HCT116 (cell line): ENCODE measurements at places on chromosomes 5 and 9.
A peak's percentile ranks its signal among the peaks of the same experiment; 100 is the strongest.

DNA sequence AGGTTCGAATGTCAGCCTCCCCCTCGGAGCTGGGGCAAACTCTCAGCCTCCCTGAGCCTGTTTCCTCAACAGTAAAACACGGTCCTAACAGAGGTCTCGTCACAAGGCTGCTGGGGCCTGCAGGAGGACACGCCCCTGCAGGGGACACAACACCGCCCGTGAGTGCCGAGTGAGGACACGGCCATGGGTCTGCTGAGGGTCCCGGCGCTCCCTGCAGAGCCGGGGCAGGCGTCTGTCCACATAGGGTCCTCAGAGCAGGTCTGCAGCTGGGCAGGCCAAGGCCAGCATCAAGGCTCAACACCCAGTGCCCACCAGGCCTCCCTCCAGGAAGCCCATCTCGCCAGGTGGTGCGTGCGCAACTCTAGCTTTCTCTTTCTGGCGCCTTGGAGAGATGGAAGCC, 125.2 kb downstream of the VAV2 start:
- H3K4me1 ChIP-seq, result no peaks in the 10 kb centered on the region
- no peak for DNase-seq
- no peaks in the 10 kb centered on the region for H3K27me3 ChIP-seq
- no peaks in the 10 kb centered on the region for H3K36me3 ChIP-seq
- H3K27ac ChIP-seq, result no peak overlapping the region
- H3K4me3 ChIP-seq, result no peak overlapping the region

- H3K36me3 ChIP-seq, result no peaks in the 10 kb centered on the region; the same call in 1 of the 2 replicates
- DNase-seq, result no peak
- H3K4me1 ChIP-seq, result peaks cover 17% of the 10 kb centered on the region
Observed at GRCh38 chr5:159184858-159185381, 24.4 kb downstream of the RNF145 start.

GRCh38 chr9:98185611-98186171, 6.7 kb downstream of the CORO2A start:
- H3K36me3 ChIP-seq, result no peaks in the 10 kb centered on the region
- H3K27ac ChIP-seq, result peak overlapping the region; percentile 14; the same call in 1 of the 2 replicates
- no peak for DNase-seq
- H3K27me3 ChIP-seq, result no peaks in the 10 kb centered on the region
- peaks cover 4% of the 10 kb centered on the region for H3K4me1 ChIP-seq

- no peaks in the 10 kb centered on the region for H3K27me3 ChIP-seq
- H3K4me1 ChIP-seq, result peaks cover 55% of the 10 kb centered on the region
- no peak overlapping the region for H3K27ac ChIP-seq
- peak; percentile 19 for DNase-seq
- H3K4me3 ChIP-seq, result no peak overlapping the region
Observed at GRCh38 chr9:111959468-111960359, 63.1 kb downstream of the UGCG start.

GRCh38 chr9:2340046-2340760, 281.4 kb upstream of the VLDLR start:
- H3K27ac ChIP-seq, result no peak overlapping the region
- H3K4me3 ChIP-seq, result no peak overlapping the region
- H3K36me3 ChIP-seq, result no peaks in the 10 kb centered on the region
- no peaks in the 10 kb centered on the region for H3K27me3 ChIP-seq

GRCh38 chr5:42767491-42768105, 11.0 kb downstream of the CCDC152 start:
- no peaks in the 10 kb centered on the region for H3K36me3 ChIP-seq
- DNase-seq, result no peak
- no peaks in the 10 kb centered on the region for H3K27me3 ChIP-seq
- H3K4me1 ChIP-seq, result no peaks in the 10 kb centered on the region

GRCh38 chr9:128628471-128629048, 28.1 kb downstream of the DYNC2I2 start:
- peaks cover 19% of the 10 kb centered on the region for H3K36me3 ChIP-seq
- DNase-seq, result no peak
- peaks cover 10% of the 10 kb centered on the region for H3K4me1 ChIP-seq
- no peak overlapping the region for H3K4me3 ChIP-seq
- H3K27me3 ChIP-seq, result no peaks in the 10 kb centered on the region

DNA sequence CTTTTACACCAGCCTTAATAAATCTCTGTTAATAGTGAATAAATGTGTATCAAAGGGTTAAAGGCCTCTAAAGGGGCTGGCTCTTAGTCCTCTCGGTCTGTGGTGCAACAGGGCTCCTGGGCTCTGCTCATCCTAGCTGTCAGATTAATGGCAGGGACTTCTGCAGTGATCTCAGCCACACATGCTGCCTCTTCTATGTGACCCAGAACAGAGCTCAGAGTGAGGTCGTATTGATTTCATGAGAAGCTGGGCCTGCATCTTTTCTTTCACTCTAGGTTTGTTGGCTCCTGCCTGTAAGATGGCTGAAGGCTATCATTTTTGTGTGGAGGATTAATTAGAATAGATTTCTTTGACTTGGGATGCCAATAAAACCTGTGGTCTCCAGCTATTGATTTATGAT, 165.0 kb upstream of the GLRA1 start:
- no peak overlapping the region for H3K4me3 ChIP-seq
- no peak for DNase-seq
- no peak overlapping the region for H3K27ac ChIP-seq
- peaks cover 3% of the 10 kb centered on the region for H3K27me3 ChIP-seq
- no peaks in the 10 kb centered on the region for H3K4me1 ChIP-seq
- H3K36me3 ChIP-seq, result no peaks in the 10 kb centered on the region

GRCh38 chr9:91220491-91221135, 141.1 kb downstream of the AUH start:
- H3K27me3 ChIP-seq, result no peaks in the 10 kb centered on the region
- H3K4me3 ChIP-seq, result no peak overlapping the region

GRCh38 chr9:125969462-125969861, 222.3 kb downstream of the PBX3 start:
- DNase-seq, result no peak
- H3K4me1 ChIP-seq, result no peaks in the 10 kb centered on the region
- H3K4me3 ChIP-seq, result no peak overlapping the region
- H3K27ac ChIP-seq, result no peak overlapping the region
- H3K36me3 ChIP-seq, result no peaks in the 10 kb centered on the region

GRCh38 chr9:103804077-103804735, 289.9 kb upstream of the SMC2 start:
- no peaks in the 10 kb centered on the region for H3K4me1 ChIP-seq
- no peak overlapping the region for H3K27ac ChIP-seq
- H3K27me3 ChIP-seq, result no peaks in the 10 kb centered on the region
- DNase-seq, result no peak
- H3K36me3 ChIP-seq, result no peaks in the 10 kb centered on the region

DNA sequence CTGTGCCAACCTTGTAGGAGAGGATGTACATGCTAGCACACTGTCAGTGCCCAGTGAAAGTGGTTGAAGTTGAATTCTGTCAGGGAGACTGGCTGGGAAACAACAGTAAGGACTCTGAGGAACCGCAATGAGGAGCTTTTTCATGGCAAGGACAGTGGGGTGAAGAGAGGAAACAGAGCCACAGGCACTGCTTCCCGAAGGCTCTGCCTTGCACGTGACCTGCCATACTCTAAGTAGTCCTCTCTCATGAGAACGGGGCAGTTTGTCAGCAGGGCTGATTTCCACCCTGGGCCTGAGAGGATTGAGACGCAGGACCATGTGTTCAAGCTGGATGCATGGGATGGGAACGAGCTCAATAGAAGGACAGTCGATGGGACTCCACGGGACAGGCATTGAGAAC, 106.6 kb upstream of the CTSL start:
- no peaks in the 10 kb centered on the region for H3K36me3 ChIP-seq
- DNase-seq, result no peak
- H3K4me1 ChIP-seq, result peaks cover 14% of the 10 kb centered on the region
- H3K4me3 ChIP-seq, result no peak overlapping the region

- no peak overlapping the region for H3K4me3 ChIP-seq
- H3K4me1 ChIP-seq, result peaks cover 2% of the 10 kb centered on the region; the same call in 1 of the 2 replicates
- peaks cover 8% of the 10 kb centered on the region for H3K36me3 ChIP-seq
- no peaks in the 10 kb centered on the region for H3K27me3 ChIP-seq
- DNase-seq, result no peak
Observed at GRCh38 chr5:134131165-134131564, 16.7 kb downstream of the TCF7 start.

- H3K4me3 ChIP-seq, result no peak overlapping the region
- H3K4me1 ChIP-seq, result no peaks in the 10 kb centered on the region
- H3K27me3 ChIP-seq, result no peaks in the 10 kb centered on the region
- no peak overlapping the region for H3K27ac ChIP-seq
Observed at GRCh38 chr9:6525326-6526045, 112.5 kb downstream of the UHRF2 start.

DNA sequence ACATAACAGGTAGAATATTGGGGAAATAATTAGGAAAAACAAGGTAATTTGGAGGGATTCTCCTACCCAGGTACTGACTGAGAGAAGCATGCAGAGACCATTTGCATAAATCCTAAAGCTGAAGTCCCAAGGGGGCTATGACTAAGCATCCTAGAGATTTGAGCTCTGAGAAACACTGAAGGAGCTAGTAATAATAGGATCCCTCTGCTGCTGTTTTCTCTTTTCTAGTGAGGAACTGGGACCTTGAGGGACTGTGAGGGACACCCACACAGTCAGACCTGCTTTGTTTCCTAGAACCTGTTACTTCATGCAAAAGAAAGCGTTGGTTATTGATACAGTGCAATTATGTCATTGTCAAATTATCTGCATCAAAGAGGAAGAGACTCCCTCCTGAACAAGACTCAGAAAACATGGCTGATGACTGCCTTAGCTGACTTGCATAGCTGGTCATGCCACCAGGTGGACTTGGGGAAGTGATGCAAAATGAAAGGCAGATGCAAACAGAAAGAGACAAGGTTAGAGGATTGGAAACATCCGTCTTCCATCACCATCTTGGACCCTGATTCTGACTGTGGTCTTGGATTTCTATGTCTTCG, 335.4 kb downstream of the NTRK2 start:
- peaks cover 28% of the 10 kb centered on the region for H3K27me3 ChIP-seq
- H3K4me1 ChIP-seq, result no peaks in the 10 kb centered on the region
- H3K4me3 ChIP-seq, result no peak overlapping the region
- H3K27ac ChIP-seq, result no peak overlapping the region
- H3K36me3 ChIP-seq, result no peaks in the 10 kb centered on the region

- peak overlapping the region; percentile 37; the same call in 1 of the 2 replicates for H3K27ac ChIP-seq
- no peak overlapping the region for H3K4me3 ChIP-seq
- H3K36me3 ChIP-seq, result no peaks in the 10 kb centered on the region
- no peak for DNase-seq
Observed at GRCh38 chr5:104541141-104541785, 978.7 kb upstream of the NUDT12 start.

GRCh38 chr9:108278341-108278740, 577.4 kb downstream of the ACTL7B start:
- no peak overlapping the region for H3K27ac ChIP-seq
- H3K36me3 ChIP-seq, result no peaks in the 10 kb centered on the region
- no peak for DNase-seq
- no peaks in the 10 kb centered on the region for H3K4me1 ChIP-seq

DNA sequence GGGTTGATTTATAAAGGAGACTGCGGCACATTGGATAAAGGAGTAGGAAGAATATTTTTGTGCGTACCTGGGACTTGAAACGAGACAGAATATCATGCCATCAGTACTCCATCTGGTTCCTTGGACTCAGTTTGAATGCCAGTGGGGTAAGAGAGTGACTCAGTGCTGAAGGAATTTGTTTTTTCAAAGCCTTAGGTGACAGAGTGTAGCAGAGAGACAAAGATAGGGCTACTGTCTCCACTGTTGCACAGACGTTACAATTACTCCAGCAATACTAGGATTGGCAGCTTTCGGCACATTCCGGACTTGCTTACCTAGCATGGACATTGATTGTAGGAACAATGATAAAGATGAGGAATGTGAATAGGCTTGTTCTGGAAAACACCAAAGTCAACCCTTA, 250.7 kb downstream of the KCTD16 start:
- H3K4me3 ChIP-seq, result no peak overlapping the region
- no peaks in the 10 kb centered on the region for H3K36me3 ChIP-seq
- DNase-seq, result no peak

- no peak overlapping the region for H3K4me3 ChIP-seq
- no peak for DNase-seq
- no peak overlapping the region for H3K27ac ChIP-seq
- no peaks in the 10 kb centered on the region for H3K27me3 ChIP-seq
- H3K4me1 ChIP-seq, result peaks cover 24% of the 10 kb centered on the region
- H3K36me3 ChIP-seq, result no peaks in the 10 kb centered on the region
Observed at GRCh38 chr5:135402031-135402430, 3.0 kb upstream of the MACROH2A1 start.

GRCh38 chr5:144236499-144236898, 65.8 kb downstream of the KCTD16 start:
- H3K27ac ChIP-seq, result no peak overlapping the region
- no peaks in the 10 kb centered on the region for H3K36me3 ChIP-seq
- DNase-seq, result no peak
- no peaks in the 10 kb centered on the region for H3K4me1 ChIP-seq
- no peak overlapping the region for H3K4me3 ChIP-seq

DNA sequence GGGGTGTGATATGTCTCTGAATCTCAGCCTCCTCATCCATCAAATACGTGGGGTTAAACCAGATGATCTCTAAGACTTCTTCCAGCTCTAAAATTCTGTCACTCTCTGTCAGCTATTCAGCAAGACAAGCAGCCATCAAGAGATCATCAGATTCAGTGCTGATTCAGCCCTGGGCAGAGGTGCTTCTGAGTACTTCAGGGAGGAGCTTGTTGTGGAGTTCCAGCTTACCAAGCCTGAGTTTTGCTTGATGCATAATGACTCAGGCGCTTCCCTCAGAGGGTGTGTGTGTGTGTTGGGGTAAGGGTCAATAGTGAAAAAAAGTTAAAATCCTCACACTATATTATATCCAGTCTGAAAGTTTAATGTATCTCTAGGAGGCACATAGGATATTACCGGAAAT, 29.6 kb upstream of the TAF1L start:
- no peak for DNase-seq
- no peak overlapping the region for H3K27ac ChIP-seq
- H3K4me3 ChIP-seq, result no peak overlapping the region

- peaks cover 20% of the 10 kb centered on the region for H3K36me3 ChIP-seq
- no peaks in the 10 kb centered on the region for H3K27me3 ChIP-seq
- DNase-seq, result no peak
- H3K4me3 ChIP-seq, result no peak overlapping the region
Observed at GRCh38 chr9:120514405-120514804, 65.6 kb downstream of the CDK5RAP2 start.

DNA sequence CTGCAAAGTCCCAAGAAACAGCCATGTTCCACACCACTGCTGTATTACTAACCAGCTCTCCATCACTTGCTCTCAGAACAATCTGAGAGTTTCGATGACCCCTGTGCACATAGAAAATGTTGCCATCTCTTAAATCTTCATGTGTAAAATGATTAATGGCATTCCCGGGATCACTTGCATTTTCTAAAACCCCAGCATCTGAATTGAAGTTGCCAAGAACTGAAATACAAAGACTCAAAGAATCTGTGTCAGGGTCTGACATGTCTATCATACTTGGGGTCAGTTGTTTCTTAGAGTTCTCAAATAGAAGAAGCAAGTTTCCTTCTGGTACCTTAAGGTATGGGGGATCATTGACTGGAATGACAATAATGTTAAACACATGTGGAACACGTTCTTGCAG, 115.1 kb downstream of the ESM1 start:
- DNase-seq, result no peak
- no peak overlapping the region for H3K27ac ChIP-seq
- peaks cover 3% of the 10 kb centered on the region; the same call in 1 of the 2 replicates for H3K4me1 ChIP-seq
